Endothelial cell of umbilical vein (primary cell): ENCODE measurements at places on chromosomes 6 and 20. TPM values are rescaled to one million over a fixed set of nuclear protein-coding genes. Genes with fewer than 3 reads are reported as not detected.

GRCh38 chr6:111942561-111942960 lies 69.3 kb upstream of the FYN start:
- peaks cover 6% of the 10 kb centered on the region for H3K4me1 ChIP-seq
- DNase-seq = no peak
- no peaks in the 10 kb centered on the region for H3K27me3 ChIP-seq
- H3K36me3 ChIP-seq = no peaks in the 10 kb centered on the region
- H3K4me3 ChIP-seq = no peak overlapping the region
- H3K27ac ChIP-seq = no peak overlapping the region

The GGTLC1 gene
- not detected in 2 replicates for total RNA-seq

GRCh38 chr6:106370639-106371038 lies 10.1 kb downstream of the CRYBG1 start:
- H3K27me3 ChIP-seq = peaks cover 17% of the 10 kb centered on the region
- no peaks in the 10 kb centered on the region for H3K4me1 ChIP-seq
- H3K27ac ChIP-seq = no peak overlapping the region
- H3K36me3 ChIP-seq = no peaks in the 10 kb centered on the region
- no peak for DNase-seq
- no peak overlapping the region for H3K4me3 ChIP-seq

GRCh38 chr6:81743649-81744048 lies 8.8 kb downstream of the TENT5A start:
- H3K27me3 ChIP-seq = no peaks in the 10 kb centered on the region
- no peak overlapping the region for H3K4me3 ChIP-seq
- no peaks in the 10 kb centered on the region for H3K4me1 ChIP-seq
- DNase-seq = no peak
- no peak overlapping the region for H3K27ac ChIP-seq

- H3K4me3 ChIP-seq = no peak overlapping the region
- H3K27me3 ChIP-seq = no peaks in the 10 kb centered on the region
- H3K27ac ChIP-seq = no peak overlapping the region
Observed at GRCh38 chr6:167689751-167690150, 137.0 kb upstream of the AFDN start.
